ENCODE measurements at places on chromosomes 2 and 18. TPM values are rescaled to one million over a fixed set of nuclear protein-coding genes. Genes with fewer than 3 reads are reported as not detected.

DNA sequence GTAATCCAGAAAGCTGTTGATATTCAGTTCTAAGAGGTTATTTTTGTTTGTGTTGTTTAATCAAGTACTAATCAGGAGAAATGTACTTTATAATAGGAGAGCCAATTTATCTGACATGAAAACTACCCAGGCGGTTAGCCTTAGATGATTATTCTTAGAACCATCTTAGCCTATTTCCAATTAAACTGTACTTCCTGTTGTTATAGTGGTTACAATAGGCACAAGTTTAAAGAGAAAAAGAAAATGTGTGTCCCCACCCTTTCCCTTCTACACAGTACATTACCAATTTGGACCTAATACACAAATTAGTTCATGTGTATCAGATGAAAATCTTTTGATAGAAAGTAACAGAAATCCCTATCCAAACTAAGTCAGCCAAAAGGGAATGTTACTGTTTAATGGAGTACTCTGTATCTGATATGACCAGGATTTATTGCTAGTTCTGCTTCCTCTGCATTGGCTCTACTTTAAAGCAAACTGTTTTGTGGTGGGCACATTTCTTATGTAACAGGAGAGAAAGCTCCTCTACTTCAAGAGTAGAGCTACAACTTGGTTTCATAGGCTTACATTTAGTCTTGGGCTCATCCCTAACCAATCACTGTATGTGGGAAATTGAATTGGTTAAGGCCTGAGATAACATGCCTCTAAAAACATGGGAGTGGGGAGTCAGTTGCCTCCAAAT is 217.9 kb downstream of the UBE2E3 start:
- no peak for DNase-seq

GRCh38 chr2:185384822-185385560 is 353.6 kb upstream of the FSIP2 start:
- no peak for DNase-seq

DNA sequence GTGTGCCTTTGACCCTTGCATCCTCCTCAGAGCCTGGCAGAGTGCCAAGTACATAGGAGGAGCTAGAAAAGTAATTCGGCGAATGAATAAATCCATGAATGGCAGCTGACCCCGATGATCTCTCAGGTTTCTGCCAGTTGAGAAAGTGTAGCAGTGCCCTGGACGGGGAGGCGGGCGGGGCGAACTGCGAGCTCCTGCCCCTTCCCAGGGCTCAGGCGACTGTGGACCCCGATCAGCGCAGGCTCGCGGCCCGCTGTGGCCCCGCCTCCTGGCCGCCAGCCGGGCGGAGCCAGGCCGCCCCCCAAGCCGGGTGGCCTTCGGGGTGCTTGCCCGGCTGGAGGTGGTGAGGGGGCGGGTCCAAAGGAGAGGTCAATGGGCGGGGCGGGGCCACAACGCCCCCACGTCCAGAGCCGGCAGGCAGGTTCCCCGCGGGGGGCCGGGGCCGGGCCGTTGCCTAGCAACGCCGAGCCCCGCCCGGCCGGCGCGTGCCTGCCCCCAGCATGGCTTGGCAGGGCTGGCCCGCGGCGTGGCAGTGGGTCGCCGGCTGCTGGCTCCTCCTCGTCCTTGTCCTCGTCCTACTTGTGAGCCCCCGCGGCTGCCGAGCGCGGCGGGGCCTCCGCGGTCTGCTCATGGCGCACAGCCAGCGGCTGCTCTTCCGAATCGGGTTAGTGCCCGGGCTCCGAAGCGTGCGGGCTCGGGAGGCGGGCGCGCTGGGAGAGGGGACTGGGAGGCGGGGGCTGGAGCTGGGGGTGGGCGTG is 30.6 kb upstream of the TMBIM1 start:
- peak; percentile 52 for DNase-seq

DNA sequence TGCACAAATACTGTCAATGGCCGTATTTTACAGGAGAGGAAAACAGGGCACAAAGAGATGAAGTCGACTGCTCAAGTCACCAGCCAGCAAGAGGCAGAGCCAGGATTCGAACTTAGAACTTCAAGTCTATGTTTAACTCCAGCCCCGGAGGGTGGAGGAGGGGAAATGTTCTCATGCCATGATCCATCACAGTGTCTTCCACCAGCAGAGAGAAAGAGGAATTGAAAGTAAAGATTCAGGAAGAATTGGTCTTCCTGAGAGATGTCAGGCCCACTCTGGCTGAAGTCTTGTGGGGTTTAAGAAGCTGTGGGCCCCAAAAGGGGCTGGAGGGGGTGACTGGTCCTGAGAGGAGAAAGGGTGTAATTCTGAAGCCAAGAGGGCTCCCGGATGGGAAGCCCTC is 260.0 kb downstream of the TNS1 start:
- DNase-seq: no peak

GRCh38 chr2:136206613-136207012 is 88.7 kb upstream of the CXCR4 start:
- no peak for DNase-seq

DNA sequence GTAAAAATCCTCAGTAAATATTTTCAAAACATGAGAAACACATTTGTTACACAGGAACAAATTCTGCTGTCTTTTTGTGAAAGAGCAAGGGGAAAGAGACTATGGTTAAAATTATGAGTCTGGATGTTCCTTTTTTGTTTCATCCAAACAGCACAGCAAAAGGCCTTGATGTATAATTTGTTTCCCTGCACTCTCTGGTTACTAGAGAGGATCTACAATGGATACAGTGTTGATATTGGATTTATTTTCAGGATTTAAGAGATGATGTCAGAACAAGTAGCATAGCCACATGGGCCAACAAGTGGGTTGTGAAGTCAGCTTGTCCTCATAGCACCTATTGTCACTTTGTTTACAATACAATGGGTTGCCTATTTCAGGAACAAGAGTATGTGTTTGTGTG is 11.3 kb upstream of the ERBB4 start:
- no peak for DNase-seq

GRCh38 chr2:226337941-226338600 is 461.5 kb downstream of the IRS1 start:
- DNase-seq: no peak

DNA sequence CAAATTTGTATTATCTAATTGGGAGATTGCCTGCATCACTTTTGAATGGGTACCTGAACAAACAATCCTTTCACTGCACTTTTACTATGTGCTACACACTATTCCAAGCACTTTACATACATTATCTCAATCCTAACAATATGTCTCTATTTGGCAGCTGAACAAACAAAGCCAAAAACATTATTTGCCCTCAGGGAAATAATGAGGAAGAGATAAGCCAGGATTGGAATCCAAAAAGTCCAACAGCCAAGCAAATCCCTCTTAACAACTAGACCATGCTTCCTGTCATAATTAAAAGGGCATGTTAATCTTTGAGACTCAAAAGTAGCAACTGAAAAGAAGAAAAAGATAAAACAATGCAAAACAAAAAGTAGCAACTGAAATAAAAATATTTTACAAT is 32.1 kb downstream of the RPRD1A start:
- no peak for DNase-seq

DNA sequence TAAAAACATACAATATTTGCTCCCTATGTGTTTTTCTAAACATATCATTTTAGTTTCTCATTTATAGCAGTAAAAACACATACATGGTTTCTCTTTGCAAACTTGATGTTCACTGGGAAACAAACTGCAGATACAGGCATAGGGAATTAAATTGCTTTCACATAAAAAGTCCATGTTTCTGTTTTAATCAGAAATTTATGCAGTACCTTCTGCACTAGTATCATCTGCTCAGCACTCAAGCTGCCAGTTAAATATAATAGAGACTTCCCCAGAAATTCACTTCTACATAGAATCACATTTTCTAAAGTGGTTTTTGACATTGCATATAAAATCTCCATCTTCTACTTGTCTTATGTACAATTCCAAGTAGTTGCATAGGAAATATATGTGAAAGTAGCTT is 1107.3 kb upstream of the NRXN1 start:
- no peak for DNase-seq

DNA sequence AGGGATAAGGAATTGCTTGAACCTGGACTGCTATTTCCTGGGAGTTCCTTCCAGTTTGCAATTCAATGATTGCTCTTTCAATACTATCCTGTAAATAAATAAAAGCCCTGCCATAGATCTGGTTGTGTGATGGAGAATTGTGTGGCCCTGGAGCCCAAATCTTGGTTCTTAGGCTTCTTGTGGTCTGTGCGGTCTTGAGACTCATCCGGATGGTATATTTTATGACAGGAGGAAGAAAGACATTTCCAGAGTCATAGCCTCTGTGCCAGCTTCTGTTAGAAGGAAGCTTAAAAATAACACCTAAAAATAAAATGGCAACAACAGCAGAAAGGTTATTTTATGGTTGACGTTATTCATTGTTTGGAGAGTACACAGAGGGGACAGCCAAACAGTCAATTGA is 137.7 kb downstream of the ABCA12 start:
- DNase-seq: no peak

- DNase-seq: no peak
Observed at GRCh38 chr2:1482253-1482675, 69.0 kb downstream of the TPO start.

DNA sequence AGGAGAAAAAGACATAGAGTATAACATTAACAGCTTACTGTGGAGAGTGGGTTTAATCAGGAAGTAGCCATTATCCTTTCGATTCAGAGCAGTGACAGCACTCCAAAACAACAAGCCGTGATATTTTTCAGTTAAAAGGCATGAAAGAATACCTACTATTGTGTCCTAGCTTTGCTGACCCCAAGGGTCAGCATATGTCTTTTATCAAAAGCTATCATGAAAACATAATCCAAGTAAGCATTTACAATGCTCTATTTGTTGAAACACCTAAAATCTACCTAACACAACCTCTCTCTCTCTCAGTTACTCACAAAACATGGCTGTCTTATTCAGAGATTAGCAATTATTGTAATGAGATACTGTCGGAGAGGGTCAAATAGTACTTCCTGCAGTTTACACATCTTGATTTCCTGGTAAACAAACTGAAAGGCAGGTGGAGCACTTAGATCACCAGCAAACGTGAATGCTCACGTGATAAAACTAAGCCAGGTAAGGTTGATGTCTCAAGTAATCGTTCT is 100.0 kb downstream of the BAZ2B start:
- no peak for DNase-seq

DNA sequence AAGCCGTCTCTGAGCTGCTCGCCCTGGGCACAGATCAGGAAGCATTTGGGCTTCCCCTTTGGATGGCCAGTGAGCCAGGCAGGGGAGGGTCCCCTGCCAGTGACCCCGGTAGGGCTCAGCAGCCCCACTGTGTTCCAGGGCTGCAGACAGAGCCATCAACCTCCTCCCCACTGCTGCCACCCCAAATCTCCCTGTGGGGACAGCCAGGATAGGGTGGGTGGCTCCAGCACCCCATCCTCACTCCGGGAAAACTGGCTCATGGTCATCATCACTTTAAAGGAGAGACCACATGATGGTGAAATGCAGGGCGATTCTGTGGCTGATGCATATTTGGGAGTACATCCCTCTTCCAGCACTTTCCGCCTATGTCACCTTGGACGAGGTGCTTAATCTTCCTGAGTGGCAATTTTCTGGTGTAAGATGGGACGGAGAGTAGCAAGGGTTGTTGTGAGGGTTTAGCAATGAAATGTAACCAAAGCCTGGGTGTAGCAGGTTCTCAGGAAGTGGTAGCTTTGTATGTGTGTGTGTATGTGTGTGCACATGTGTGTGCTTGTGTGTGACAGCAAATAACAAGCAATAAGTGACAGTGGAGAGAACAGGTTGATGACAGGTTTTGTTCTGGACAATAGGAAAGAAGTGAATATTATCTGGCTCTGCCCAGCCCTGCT is 61.8 kb downstream of the ACAA2 start:
- no peak for DNase-seq

GRCh38 chr18:46310675-46311345 is 206.6 kb downstream of the HAUS1 start:
- DNase-seq: no peak

Gene MARCO
- 0.31 TPM for total RNA-seq

Gene REG3G
- not detected for total RNA-seq

Gene CCT4
- total RNA-seq: 204 TPM

Gene BOLL
- not detected for total RNA-seq

Gene IGFBP5
- 17.2 TPM for total RNA-seq

Gene CHPF
- total RNA-seq: 25.9 TPM

Gene SERPINB2
- total RNA-seq: 0.62 TPM

Gene SERPINB10
- total RNA-seq: not detected

All from occipital lobe (tissue), 3 donors.